ENCODE measurements at places on chromosomes 1 and 21.

GRCh38 chr1:185645686-185646085 lies 88.5 kb upstream of the HMCN1 start:
- no peak for DNase-seq

GRCh38 chr1:224644553-224645154 lies 28.5 kb downstream of the CNIH3 start:
- no peak for DNase-seq

GRCh38 chr21:44415073-44416025 lies 40.0 kb upstream of the LRRC3 start:
- no peak for DNase-seq

DNA sequence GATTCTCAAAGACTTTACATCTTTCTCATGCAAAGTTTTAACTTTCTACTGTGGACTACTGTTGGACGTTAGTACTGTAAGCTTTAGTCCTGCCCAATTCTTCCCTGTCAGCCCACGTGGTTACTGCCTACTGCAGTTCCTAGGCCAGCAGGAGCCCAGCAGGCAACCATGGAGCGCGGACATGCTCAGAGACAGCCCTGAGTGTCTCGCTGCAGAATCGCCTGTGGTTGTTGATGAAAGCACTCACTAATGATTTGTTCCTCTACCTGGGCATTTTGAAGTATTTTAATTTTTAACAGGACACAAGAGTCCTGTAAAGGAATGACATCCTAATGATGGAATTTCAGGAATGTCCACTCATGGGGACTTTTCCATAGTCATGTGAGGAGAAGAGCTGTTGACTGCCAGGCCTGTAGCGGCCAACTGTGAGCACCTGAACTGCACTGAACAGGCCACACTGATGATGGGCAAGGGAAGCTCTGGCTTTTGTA lies 44.1 kb downstream of the PGBD5 start:
- no peak for DNase-seq

- no peak for DNase-seq
These were observed 71.4 kb upstream of the GCLM start for GRCh38 chr1:93980320-93981273.

- no peak for DNase-seq
These were observed 18.7 kb downstream of the CEP85 start for GRCh38 chr1:26252718-26253117.

DNA sequence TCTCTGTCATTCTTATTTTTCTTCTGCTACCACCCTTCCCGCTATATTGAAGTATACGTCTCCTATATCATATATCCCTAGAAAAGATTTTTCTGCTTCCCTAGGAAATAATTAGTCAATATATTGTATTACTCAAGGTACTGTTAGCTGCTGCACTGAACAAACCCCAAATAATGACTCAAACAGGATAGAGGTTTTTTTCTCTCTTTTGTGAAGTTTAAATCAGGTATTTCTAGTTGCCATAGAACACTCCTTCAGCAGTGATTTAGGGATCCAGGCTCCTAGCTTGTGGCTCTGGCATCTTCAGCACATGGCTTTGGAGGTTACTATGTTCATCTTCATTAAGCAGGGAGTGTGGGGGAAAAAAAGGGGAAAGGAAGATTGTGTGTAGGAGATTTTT lies 18.1 kb downstream of the SYT14 start:
- DNase-seq, result no peak

DNA sequence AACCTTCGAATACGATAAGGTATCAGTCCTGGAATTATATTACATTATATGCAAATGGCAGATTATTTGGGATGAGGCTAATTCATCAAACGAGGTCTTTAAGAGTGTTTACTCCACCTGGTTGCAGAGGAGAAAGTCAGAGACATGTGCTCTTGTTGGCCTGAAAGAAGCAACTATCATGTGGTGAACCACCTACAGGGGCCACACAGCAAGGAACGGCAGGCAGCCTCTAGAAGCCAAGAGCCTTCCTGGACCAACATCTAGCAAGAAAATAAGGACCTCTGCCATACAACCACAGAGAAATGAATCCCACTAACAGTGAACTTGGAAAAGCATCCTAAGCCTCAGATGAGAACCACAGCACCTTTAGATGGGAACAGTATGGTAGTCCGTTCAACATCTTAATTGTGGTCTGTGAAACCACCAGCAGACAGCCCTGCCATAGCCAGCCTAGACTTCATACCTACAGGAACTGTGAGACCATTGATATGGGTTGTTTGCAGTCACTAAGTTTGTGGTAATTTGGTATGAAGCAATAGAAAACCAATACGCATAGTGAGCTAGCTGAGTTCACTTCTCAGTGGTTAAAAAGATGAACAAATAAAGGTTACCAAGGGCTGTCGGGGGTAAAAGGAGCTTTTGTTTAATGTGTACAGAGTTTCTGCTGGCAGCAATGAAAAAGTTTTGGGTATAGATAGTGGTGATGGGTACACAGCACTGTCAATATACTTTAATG lies 345.7 kb upstream of the RUNX1 start:
- no peak for DNase-seq

- no peak for DNase-seq
These were observed 612.9 kb downstream of the PTPRU start for GRCh38 chr1:29849038-29849750.

- DNase-seq, result no peak
These were observed 33.0 kb downstream of the ADGRL2 start for GRCh38 chr1:81833722-81834121.

GRCh38 chr1:71561729-71562128 lies 480.9 kb upstream of the ZRANB2 start:
- no peak for DNase-seq

GRCh38 chr1:117001254-117001927 lies at the start of gene CD101:
TSS of gene CD101 (plus strand) at chr1:117001760. CDS start at chr1:117001818, 58 bp downstream.
- DNase-seq, result no peak

GRCh38 chr21:33070744-33070997 lies 730 bp downstream of the OLIG1 start:
- DNase-seq, result no peak

GRCh38 chr1:220711056-220711809 lies 21.1 kb downstream of the C1orf115 start:
- no peak for DNase-seq

DNA sequence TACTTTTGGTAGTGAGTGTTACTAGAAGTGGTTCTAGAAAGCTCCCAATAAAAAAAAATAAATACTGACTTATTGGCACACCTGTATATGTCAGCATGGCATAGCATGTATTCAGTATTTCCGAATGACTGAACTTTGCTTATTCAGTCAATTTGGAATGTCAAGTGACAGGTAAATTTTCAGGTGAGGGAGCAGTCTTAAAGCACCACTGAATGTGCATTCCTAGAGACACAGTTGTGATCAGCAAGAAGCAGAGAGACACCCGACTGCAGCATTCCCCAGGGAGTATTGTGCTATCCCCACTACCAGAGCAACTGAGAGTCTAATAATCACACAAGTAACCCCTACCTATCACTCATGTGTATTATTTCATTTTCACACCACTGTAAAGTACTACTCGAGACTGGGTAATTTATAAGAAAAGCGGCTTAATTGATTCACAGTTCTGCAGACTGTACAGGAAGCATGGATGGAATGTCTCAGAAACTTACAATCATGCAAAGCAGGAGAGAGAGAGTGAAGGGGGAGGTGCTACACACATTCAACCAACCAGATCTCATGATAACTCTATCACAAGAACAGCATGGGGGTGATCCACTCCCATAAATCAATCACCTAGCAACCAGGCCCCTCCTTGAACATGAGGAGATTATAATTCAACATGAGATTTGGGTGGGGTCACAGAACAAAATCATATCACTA lies 201.5 kb downstream of the TBX15 start:
- DNase-seq, result no peak

DNA sequence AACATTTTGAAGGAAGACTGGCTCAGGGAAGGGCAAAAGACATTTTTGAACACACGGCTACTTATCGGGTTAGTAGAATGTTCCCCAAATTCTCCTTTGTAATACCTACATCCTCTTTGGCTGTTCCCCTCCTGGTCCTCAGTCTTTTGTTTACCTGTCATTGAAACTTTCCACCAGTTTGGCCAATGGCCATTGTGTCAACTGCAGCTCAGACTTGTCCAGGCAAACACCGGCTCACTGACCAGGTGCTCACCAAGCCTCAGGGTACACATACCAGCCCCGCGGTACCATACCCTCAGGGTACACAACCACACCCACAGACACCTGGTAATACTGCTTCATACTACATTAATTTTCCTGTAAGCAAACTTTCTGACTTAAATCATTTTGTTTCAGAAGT lies 84.8 kb upstream of the ZNF648 start:
- DNase-seq, result no peak

- no peak for DNase-seq
These were observed 525 bp downstream of the AIRE start for GRCh38 chr21:44286086-44286715.

DNA sequence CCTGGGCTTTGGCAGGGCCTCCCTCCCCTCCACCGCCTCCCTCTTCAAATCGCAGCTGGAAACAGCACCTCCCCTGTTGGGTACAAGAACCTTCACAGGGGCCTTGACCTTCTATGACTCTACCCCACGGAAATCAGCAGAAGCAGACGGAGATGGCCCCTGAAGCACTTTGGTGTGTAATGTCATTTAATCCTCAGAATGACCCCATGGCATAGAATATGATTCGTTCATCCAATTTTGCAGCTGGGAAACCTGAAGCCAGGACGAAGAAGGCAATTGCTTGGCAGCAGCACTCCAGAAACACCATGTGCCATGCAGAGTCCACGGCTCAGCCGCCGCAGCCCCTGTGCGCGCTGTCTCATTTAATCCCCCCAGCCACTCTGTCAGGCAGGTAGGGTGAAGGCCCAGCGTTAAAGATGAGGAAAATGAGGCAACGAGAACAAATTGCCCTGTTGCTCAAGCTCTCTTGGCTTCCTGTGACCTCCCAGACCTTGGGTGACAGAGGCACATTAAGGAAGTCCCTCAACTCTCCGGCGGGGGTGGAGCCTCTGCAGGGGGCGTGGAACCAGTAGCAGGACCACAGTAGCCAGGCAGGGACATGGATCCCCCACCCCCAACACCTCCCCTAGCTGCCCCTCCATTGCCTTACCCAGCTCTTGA lies 25.8 kb upstream of the LAPTM5 start:
- DNase-seq, result no peak

DNA sequence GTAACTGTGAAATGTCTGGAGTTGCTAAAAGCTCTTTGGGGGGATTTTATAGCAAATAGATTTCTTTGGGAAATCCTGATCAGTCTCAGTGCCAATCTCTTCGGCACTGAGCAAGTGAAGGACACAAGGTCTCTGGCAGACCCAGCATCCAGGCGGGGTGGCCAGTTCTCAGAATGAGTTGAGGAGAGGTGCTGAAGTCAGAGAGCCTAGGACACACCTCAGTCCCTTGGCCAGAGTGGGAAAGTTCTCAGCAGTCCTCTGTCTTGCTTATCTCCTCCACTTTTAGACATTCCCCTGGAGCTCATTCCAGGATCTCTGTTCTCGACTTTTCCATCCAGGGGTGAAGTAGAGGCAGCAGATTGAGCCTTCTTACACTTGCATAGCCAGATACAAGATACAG lies 6.7 kb downstream of the HLX start:
- no peak for DNase-seq
